ENCODE measurements at places on chromosomes 5 and 9.

GRCh38 chr5:154714266-154714986 lies 40.8 kb upstream of the LARP1 start:
- peak; percentile 39 for DNase-seq

- no peak for DNase-seq
Observed at GRCh38 chr9:8648271-8648845, 848.8 kb upstream of the DMAC1 start.

GRCh38 chr5:157509587-157509986 lies 49.6 kb downstream of the NIPAL4 start:
- no peak for DNase-seq

DNA sequence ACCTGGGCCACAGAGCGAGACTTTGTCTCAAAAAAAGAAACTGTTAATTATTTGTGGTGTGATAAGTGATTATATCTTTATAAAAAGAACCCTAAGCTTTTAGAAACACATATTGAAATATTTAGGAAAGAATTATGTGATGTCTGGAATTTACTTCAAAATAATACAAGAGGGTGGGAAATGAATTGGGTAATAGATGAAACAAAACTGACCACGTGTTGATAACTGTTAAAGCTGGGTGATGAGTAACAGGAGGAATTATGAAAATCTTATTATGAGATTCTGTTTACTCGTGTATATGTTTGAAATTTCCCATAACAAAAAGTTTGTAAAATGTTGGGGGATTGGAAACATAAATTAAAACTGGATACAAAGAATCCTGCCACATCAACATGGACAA lies 33.0 kb upstream of the PPP2CA start:
- no peak for DNase-seq

DNA sequence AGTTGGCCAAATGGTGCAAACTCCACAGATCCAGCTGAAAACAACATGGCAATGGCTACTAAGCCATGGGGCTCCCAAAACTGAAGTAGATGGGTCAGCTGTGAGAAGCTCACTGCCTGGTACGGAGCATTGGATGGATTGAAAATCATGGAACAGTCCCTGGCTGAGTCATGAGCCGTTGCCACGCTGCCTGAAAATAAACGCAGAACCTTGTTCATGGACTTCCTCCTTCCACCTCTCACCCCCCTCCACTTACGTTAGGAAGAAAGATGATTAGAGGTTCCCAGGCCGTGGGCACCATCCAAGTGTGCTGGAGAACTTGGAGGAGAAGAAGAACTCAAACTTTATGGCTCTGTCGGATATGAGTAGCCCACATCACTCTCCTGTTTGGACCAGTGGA lies 6.8 kb upstream of the DIPK1B start:
- DNase-seq, result no peak

GRCh38 chr9:87518702-87519335 lies 21.2 kb downstream of the DAPK1 start:
- DNase-seq, result peak; percentile 43

DNA sequence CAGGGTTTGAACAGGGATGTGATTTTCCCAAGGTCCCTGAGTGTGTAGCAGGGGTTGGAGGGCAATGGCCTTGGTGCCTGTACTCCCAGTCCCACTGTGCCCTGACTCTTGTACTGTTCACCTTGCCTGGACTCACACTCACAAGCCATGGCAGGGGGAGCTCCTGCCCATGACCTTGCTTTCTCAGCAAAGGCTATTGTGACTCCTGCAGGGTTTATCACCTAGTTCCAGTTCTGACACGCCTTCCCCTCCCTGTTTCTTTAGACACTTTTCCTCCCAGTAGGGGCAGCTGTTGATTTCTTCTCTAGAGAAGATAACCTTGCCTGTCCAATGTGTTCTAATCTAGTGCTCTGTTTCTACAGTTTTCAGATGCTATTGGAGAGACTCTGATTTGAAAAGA lies 139.5 kb downstream of the FSTL4 start:
- no peak for DNase-seq

GRCh38 chr9:121738968-121739367 lies 87.5 kb downstream of the DAB2IP start:
- no peak for DNase-seq

GRCh38 chr5:124726631-124727362 lies 19.6 kb downstream of the ZNF608 start:
- no peak for DNase-seq

GRCh38 chr9:124342402-124342775 lies 72.9 kb downstream of the PSMB7 start:
- no peak for DNase-seq

- no peak for DNase-seq
Observed at GRCh38 chr9:17332115-17332514, 197.3 kb downstream of the CNTLN start.

DNA sequence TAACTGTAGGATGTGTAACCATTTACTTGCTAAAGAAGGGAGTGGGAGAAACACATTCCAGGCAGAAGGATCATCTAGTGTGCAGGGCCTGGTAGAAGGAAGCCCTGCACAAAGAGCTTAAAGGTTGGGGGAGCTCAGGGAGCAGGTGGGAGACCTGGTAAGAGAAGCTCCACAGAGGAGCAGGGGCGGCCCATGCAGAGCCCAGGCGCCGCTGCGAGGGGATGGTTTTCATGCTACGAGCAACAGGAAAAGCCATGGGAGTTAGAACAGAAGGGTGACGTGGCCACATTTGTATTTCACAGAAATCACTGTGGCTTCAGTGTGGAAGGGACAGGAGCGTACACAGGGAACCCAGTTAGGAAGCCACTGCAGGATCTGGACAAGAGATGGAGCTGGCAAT lies 73.1 kb downstream of the PDE6A start:
- DNase-seq, result no peak

DNA sequence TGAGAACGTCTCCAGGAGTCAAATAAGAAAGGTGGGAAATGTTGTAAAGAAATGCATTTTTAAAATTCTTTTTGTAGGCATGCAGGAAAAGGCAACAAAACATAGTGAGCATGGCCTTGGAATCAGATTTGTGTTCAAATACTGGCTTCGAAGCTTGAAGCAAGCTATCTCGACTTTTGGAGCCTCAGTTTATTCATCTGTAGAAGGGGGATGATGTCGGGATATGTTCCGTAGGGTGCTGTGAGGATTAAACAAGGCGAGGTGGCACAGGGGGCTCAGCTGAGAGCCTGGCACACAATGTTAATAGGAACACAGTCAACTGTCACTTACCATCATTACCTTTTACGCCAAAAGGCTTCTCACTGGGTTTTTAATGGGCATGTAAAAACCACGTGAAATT lies 4.8 kb downstream of the ADAMTS2 start:
- DNase-seq, result no peak

- DNase-seq, result no peak
Observed at GRCh38 chr5:105947461-105947860, 1723.3 kb downstream of the EFNA5 start.

DNA sequence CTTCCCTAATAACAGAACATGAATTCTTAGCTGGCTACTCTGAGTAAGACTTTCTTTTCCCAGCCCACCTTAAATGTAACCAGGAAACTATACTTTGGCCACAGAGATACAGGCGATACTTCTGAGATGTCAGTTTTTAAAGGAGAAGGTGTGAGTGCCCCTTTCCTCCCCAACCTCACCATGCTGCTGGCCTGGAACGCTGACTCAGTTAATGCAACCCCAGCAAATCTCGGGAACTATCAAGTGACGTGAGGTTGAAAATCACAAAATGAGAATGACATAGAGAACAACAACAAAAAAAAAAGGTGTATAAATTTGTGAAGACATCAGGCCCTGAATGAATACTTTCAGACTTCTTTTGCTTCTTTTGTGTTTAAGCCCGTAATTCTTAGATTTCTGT lies 13.7 kb downstream of the ZNF484 start:
- no peak for DNase-seq

- DNase-seq, result peak; percentile 99
Observed at GRCh38 chr9:15697446-15697851, 144.6 kb downstream of the CCDC171 start.

GRCh38 chr5:155822177-155822576 lies 504.8 kb upstream of the SGCD start:
- no peak for DNase-seq

- no peak for DNase-seq
Observed at GRCh38 chr5:55356896-55357295, 49.1 kb downstream of the MTREX start.

- DNase-seq, result no peak
Observed at GRCh38 chr9:128374221-128374675, 3.1 kb downstream of the URM1 start.
